ENCODE measurements at places on chromosomes 6 and 20.

- no peak for DNase-seq
Measured at GRCh38 chr6:16883414-16883813, 122.2 kb upstream of the ATXN1 start.

DNA sequence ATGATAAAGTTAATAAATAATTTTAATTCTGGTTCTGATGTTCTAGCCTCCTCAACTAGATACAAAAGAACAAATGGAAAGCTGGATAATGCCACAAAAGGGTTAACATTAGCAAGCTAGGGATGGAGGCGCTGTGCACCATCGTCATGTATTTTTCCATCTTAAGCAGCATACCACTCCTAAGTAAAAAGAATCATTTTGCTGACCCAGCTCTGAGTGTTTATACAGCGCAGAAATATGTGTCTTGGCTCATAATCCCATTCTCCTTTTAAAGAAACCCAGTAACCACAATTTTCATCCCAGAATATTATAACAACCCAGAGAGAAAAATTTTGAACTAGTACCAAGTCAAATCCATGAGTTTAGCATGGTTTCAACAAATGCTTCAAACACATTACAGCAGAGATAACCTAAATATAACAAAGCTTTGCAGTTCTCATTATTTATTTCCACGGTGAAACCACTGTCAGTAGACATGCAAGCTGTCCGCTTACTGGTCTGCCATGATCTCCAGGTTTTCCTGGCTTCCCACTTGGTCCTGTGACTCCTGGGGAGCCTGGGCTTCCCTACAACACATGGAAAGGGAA, 111.1 kb downstream of the COL12A1 start:
- DNase-seq: no peak

DNA sequence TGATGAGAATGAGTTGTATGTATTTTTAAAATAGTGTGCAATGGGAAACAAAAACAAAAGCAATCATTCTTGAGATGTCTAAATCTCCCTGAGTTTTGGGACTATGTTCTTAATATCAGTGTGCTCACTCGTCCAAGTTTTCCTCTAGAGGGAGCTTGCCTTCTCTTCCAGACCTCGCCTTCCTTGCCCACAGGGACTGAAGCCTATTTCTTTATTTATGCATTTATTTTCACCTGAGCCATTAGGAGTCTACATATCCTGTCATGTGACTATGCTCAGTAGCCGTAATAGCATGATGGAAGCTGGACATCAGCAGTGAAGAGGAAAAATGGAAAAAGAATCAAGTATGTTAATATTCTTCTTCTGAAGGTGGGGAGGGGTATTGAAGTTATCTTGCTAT, 131.2 kb downstream of the SH3BGRL2 start:
- DNase-seq: no peak

GRCh38 chr6:140670021-140670420, 1295.6 kb upstream of the CITED2 start:
- DNase-seq: no peak

GRCh38 chr6:28648878-28649375, 123.2 kb downstream of the GPX5 start:
- DNase-seq: peak; percentile 14

- DNase-seq: no peak
Measured at GRCh38 chr20:50038574-50038991, 55.8 kb downstream of the SNAI1 start.

GRCh38 chr6:134077301-134077700, 24.9 kb upstream of the SLC2A12 start:
- peak; percentile 45 for DNase-seq

GRCh38 chr6:7159790-7160525, 52.2 kb downstream of the RREB1 start:
- no peak for DNase-seq

GRCh38 chr20:55160996-55161395, 685.6 kb downstream of the DOK5 start:
- DNase-seq: no peak

DNA sequence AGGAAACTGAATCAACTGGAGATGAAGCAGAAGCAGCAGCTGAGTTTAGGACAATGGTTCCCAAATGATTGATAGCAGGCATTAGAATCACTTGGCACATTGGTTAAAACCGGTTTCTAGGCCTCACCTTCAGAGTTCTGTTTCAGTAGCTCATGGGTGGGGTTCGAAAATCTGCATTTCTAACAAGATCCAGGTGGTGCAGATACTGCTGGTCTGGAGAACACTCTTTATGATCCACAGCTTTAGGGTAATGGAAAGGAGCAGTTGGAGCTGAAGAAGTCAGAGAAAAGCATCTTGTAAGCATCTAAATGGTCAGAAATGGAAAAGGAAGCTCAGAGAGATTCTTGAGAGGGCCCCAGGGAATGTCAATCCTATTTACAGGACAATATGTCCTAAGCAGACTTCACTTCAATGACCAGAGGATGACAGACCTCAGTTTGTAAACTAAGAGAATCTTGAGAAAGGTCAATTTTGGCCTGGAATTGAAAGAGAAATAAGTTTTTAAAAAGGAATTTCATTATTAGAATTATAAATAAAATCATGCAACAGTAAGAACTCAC, 8.5 kb downstream of the TSPYL1 start:
- no peak for DNase-seq
